ENCODE measurements at places on chromosomes 3 and 15.

- DNase-seq: no peak
These were observed 20.9 kb downstream of the MRAS start for GRCh38 chr3:138369151-138369900.

DNA sequence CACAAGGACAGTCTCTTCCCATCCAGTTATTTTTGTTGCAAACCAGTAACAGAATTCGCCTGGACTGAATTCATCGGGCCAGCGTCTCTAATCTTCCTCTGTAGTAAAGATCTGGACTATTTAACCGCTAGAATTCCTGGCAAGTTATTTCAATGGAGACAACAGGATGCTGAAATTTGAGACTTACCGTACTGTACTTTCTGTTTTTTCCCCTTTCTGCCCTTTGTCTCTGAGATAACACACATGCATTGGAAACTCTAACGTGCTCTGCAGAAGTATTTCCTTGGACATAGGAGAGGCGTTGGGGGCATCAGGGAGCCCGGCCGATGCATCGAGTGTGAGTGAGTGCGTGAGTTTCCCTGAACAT is 61.5 kb downstream of the ASB7 start:
- no peak for DNase-seq

GRCh38 chr15:80003934-80004472 is 33.0 kb upstream of the BCL2A1 start:
- DNase-seq: no peak

- DNase-seq: peak; percentile 23
These were observed 54.2 kb downstream of the FBXL2 start for GRCh38 chr3:33331414-33331813.

DNA sequence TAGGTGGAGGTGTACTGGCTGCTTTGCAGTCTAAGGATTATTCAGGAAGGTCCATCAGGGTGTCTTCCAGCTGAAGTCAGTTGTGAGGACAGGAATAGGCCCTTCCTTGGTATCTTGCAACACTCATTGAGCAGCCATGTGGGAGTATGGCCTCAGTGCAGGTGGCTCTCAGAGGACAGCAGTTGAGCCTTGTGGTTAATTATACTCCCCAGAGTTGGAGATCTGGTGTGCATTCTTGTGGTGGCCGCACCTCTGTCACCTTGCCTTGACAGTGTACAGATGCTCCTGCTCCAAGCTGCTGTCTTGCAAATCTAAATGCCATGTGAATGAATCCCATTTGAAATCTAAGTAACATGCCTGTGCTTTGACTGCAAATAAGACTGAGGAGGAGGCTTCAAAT is 339.9 kb upstream of the BCHE start:
- peak; percentile 0 for DNase-seq

GRCh38 chr3:34504366-34504765 is 705.9 kb downstream of the PDCD6IP start:
- no peak for DNase-seq

DNA sequence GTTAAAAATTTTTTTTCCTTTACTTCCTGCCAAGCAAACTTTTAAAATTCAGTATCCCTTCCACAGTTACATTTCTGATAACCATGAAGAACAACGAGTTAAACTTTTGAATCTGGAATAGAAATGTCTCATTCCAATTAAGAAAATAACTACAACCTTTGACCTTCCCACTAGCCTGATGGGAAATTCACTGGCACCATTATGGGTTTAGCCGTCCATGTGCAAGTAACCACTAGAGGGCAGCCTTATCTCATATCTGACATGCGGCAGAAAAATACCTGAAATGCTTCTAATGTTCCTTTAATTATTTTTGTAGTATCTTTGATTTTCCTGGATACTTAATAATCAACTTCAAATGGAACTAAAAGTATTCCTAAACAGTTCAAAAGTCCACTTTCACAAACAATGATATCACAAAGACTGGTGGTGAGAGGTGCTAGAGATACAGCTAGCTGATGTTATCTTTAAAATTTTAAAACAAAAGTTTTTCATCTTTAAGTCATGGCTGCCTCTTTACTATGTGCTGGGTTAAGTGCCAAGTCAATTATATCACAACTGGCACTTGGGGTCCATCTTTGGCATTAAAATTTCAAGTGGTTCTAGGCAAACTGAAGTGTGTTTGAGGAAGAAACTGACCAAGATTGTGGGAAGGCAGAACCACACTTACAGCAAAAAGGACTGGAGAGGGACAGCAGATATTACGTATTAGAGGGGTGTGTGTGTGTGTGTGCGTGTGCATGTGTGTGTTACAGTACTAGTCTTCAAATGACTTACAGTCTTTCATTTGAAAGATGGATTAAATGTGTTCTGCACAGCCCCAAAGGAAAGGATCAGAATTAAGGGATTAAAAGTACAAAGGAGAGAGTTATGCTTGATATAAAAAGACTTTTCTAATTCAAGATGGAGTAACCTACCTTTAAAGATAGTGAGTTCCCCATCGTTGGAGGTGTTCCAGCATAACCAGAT is 107.1 kb upstream of the ICE2 start:
- peak; percentile 29 for DNase-seq

DNA sequence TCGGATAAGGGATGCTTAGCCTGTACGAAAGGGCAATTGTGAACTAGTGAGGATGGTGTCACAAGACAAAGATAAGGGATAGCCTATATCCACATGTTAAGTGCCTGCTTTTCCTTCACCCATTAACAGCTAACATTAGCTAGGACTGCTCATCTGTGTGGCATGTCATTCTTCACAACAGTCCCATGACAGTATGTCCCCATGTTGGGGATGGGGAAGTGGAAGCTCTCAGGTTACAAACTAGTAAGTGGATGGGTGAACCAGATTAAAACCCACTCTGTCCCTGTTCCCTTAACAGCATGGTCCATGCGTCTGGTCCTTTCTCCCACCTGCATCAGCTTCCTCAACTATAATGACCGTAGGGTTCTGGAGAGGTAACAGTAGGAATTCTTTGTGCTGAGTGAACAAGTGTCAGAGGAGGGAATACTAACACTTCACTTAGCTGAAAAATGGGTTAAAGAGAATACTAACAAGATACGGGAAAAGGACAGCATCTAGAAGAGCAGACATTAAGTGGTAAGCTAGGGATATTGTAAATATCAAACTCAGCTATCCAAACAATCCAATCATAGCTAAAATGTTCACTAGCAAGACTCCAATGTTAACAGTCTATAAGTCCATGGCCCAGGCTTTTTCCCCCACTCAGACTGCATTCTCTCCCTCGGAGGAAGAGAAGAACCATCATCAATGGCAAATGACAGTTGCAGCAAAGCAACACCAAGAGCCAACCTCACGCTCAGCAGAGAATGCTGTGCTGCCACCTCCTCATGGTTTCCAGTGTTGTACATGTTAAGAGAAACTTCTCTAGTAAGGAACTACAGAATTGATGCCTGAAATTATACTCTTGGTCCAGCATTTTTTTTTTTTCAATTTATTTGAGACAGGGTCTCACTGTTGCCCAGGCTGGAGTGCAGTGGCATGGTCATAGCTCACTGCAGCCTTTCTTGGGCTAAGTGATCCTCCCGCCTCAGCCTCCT is 5.0 kb downstream of the RPLP1 start:
- no peak for DNase-seq

DNA sequence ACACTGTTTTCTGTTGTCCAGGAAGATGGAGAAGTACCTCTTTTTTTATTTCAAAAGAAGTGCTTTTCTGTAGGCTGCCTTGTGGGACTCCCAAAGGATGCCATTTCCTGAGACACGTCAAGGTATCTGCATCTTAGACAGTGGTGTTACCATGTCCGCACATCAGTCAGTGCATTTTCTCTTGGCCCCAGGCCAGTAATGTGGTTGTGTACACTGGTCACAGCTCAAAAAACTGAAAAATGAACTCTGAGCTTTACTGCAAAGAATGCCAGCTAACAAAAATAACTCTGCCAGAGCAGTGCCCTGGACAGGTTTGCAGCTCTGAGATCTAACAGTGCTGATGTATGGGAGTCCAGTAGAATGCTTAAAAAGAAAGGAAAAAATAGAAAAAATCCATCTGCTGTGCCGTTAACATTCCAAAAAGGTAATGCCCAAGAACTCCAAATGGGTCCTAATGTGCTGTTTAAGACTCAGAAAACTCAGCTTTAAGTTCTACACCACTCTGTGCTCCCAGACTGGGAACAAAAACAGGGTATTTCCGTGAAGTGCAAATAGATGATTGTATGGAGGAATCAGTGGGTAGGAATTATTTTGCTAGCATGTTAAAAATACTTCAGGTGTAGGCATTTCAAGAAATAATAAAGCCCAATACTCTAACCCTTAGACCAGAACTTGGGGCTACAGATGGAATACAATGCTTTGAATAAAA is 315.9 kb downstream of the FEZF2 start:
- peak; percentile 19 for DNase-seq
